ENCODE measurements at places on chromosomes 12 and 14. TPM values are rescaled to one million over a fixed set of nuclear protein-coding genes. Genes with fewer than 3 reads are reported as not detected.

GRCh38 chr12:74599932-74600331 is 62.3 kb downstream of the ATXN7L3B start:
- no peak for DNase-seq

DNA sequence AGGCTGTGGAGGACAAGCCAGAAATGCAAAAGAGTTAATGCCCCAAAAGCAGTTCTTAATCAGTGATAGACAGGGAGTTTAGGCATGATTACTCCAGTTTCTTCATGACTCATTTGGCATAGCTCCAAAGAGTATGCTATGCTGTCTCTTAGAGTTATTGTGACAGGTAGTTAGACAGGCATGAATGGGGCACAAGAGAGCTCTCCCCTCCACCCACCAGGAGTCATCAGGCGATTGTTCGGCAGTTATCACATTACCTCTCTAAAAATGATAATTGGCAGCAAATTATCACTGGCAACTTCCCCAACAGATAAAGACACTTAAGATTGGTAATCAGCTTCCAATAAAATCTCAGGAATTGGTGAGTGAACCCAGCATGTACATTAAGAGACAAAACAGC is 320.1 kb downstream of the DAD1 start:
- DNase-seq = no peak

The PCK2 gene
- 2.2 TPM for total RNA-seq

DNA sequence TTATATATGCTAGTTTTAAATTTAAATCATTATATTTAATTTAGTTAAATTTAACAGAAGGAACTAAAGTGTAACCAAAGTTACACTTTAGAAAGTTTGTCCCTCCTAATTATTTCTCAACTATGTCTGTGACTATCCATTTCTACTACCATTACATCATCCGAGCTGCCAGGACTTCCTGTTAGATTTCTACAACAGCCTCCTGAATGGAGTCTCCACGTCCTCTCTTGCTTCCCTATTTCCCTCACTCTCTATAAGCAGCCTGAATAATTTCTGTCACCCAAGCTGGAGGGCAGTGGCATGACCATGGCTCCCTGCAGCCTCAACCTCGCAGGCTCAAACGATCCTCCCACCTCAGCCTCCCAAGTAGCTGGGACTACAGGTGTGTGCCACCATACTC is 84.1 kb downstream of the TTC7B start:
- DNase-seq = no peak

The C14orf132 gene
- total RNA-seq = 18.9 TPM

GRCh38 chr12:54376596-54376995 is 7.9 kb downstream of the ZNF385A start:
- no peak for DNase-seq

DNA sequence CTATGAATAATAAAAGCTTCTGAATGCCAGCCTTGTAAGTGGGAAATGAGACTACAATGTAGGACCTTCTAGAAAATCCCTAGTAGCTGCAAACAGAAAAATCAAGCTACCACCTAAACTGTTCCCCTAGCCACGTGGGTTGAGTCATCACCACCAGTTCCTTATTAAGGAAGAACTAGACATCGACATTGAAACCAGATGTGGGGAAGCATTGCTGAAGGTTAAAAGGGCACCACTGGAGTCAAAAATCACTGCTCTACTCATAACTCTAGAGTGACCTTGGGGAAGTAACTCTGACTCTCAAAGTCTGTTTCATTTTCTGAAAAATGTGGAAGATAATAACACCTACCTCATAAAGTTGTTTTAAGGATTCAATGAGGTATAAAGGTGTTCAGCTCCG is 9.4 kb upstream of the CNIH1 start:
- DNase-seq = no peak

- DNase-seq = no peak
Observed at GRCh38 chr14:75847584-75847983, 134.2 kb downstream of the TGFB3 start.

The ANAPC5 gene
- total RNA-seq = 53.4 TPM

DNA sequence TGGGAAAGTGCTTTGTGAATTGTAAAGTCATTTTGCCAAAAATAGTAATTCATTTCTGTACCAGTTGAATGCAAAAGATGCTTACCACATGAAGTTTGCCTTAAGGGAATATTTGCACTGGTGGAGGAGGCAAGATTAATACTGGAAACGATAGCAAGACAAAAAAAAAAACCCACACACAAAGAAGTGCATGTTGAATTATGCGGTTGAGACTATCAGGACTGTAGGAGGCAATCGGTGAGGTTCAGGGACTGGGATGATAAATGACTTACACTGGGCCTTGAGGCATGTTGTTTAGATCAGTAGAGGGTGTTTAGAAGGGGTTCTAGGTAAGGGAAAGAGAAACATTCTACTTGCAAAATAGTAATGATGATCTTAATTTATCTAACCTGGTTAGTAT is 142.2 kb upstream of the HMGA2 start:
- no peak for DNase-seq

The GLIPR1 gene
- total RNA-seq = 7.8 TPM

- no peak for DNase-seq
Observed at GRCh38 chr12:57940052-57940914, 1.1 kb upstream of the ATP23 start.

The SLC17A8 gene
- not detected for total RNA-seq

DNA sequence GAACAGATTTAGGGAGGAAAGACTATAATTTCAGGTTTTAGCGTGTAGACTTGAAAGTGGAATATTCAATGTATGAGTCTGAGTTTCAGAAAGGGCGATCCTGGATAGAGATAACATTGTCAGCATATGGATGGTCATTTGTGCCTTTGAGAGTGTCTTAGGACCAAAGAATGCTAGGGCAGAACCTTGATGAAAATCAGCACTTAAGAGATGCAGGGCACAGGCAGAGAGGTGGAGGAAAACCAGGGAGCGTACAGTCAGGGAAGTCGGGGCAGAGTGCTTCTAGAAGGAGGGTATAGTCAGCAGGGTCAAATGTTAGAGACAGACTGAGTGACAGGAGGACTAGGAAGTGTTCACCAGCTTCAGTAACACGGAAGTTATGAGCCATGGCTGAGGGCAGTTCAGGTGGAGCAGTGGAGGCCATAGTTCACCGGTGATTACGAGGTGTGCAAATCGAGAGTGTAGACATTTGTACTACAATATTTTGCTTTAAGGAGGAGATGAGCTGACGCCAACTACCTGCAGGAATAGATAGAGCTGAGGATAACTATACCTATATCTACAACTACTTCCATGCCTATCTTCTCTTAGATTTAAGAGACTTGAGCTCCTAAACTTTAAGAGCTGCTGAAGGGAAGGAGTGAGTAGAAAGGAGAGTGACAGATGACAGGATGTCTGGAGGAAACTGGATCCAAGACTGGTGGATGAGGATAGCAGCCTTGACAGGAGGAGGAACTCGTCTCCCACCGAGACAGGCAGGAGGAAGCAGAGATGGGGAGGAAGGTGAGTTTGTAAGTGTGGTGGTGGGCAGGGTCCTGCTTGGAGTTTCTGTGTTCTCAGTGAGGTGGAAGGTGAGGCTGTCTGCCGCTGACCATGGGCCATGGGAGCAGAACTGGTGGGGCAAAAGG is 6.5 kb downstream of the CBLN3 start:
- no peak for DNase-seq

The DDIT3 gene
- total RNA-seq = 24.0 TPM

DNA sequence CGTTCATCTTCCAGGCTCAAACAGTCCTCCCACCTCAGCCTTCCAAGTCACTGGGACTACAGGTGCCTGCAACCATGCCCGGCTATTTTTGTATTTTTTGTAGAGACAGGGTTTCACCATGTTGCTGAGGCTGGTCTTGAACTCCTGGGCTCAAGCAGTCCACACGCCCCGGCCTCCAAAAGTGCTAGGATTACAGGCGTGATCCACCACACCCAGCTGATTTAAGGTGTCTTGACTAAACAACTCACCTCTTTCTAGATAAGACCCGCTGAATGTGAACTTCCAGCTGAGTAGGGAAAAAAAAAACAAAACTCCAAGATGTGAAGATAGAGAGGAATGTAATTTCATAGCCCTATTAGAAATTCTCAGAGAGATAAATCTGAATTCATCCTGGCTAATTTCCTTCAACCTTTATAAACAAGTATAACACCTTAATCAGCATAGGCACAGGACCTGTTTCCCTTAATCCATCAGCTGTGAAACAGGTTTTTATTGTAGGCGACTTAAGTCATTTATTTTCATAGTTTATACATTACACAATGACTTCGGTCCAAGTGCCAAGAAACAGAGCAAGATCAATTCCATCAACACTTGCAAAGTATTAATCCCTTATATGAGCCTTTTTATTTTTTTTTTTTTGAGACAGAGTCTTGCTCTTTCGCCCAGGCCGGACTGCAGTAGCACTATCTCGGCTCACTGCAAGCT is 51.5 kb downstream of the HCAR2 start:
- no peak for DNase-seq

The EPYC gene
- total RNA-seq = not detected
